ENCODE measurements at places on chromosomes 16 and 17.
A peak's percentile ranks its signal among the peaks of the same experiment; 100 is the strongest.

DNA sequence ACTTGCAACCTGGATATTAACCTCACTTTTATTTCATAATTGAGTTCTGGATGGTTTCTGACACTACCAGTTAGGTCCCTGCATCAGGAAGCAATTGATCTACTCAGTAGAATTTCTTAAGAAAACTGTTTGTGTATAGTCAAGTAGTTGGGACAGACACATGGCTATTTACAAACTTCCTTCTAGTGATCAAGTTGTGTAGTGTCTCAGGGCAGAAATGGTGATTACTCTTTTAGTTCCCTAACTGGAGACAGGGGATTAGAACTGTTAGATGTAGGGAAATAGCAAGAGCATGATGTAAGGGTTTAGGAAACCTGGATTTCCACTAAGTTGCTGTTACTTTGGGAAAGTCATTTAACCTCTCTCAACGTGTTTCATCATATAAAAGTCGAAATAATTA is 30.4 kb downstream of the TMEM100 start:
- no peak for DNase-seq

DNA sequence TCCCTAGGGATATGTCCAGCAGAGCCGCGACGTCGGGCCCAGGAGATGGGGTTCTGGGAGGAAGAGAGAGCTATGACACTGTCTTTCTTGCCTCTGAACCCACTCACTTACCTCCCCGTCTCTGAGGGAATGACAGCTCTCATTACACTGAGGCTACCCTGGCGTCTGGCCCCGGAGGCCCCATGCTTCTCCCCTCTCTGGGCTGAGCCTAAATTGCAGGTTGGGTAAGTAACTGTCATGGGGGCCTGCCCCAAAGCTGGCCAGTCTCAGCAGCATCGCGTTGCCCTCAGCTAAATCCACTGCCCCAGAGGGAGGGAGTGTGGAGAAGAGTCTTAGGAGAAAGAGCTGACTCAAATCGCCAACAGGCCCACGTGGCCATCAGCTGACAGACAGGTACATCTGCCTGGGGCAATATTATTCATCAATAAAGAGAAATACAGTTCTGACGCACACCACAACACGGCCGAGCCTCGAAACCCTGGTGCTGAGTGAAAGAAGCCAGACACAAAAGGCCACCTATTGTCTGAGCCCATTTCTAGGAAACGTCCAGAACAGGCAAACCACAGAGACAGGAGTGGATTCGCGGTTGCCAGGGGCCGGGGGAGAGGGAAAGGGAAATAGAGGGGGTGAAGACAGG is 156.4 kb downstream of the C16orf95 start:
- no peak for DNase-seq

DNA sequence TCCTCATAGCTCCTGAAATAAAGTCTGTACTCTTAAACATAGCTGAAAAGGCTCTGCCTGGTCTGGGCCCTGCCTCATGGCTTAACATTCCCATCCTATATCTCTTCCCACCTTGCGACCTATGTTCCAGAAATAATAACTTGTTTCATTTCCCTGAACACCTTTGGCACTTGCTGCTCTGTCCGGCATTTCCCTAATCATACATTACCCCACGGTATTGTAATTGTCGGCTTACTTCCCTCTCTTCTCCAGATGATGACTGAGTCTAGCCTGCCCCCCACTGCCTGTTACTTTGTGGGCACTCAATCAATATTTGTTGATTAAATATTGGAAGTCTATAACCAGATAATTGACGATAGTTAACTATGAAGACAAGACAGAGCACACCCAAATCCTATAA is 23.3 kb upstream of the SUPT4H1 start:
- no peak for DNase-seq

- DNase-seq = peak; percentile 40
Measured at GRCh38 chr17:57114085-57114673, 29.1 kb downstream of the AKAP1 start.

Measured in stimulated activated CD4-positive, alpha-beta T cell treated with anti-CD3 and anti-CD28 coated beads, TNF-alpha, amount 100 ng/mL, for 4 hours (primary cell).